ENCODE measurements at places on chromosomes 7 and 10.

DNA sequence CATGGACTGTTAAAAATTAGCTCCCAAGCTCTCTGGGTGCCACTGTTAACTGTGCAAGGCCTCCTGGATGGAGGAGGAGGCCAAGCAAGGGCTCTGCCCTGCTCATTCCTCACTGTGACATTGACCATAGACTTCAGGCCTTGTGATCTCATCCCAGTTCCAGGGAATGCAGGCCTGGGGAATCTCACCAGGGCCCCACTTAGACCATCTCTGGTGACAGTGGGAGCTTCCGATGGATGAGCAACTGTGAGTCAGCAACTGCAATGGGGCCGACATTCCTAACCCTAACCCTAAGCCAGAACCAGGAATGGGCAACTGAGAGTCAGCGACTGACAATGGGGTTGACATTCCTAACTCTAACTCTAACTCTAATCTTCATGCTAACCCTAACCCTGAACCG, 50.4 kb upstream of the MSMB start:
- DNase-seq, result no peak

DNA sequence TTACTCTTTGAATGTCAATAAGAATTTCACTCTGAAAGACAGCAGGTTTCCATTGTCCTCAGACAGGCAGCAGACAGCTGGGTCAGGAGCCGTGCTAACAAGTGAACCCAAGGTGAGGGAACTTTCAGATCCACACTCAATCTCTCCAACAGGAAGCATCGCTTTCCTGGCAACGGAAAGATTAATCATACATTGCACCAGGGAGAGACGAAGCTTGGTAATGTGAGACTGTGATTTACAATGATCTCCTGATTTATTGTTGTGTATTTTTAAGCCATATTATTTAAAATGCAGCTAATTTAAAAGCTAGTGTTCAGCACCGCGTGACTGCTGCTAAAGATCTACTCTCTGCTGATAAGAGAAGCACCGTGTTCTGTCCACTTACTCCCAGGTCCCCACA, 17.5 kb upstream of the NOM1 start:
- no peak for DNase-seq

GRCh38 chr7:80387634-80388193, 124.2 kb downstream of the GNAT3 start:
- DNase-seq, result no peak

DNA sequence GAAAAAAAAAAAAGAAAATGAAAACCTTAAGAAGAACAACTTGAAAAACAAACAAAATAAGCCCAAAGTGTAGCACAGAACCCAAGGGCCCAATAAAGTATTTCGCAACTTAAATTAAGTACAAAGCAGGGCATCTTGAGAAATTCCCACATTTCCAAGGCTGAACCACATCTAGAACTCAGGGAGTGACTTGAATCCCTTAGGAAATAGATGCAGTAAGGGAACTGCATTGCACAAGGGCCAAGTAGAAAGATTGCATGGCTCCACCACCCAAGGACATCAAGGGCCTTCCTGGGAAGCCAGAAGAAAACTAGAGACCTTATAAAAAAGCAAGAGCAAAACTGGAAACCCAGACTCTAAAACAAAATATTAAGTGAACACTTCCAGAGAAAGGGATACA, 352.7 kb downstream of the CXCL12 start:
- no peak for DNase-seq

DNA sequence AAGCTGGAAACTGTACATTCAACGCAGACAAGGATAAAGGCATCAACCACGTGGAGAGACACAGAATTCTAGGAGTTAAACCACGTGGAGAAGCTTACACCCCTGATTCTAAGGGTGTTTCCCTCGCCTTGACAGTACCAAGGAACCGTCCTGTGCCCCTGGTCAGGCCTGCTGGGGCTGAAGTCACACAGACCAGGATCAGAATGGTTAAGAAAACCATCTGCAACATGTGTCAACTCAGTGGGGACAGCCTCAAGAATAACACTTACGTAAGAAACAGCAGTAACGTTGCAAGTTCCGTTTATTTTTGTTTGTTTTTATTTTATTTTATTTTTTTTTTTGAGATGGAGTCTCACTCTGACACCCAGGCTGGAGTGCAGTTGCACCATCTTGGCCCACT, 55.6 kb downstream of the CHST15 start:
- no peak for DNase-seq

DNA sequence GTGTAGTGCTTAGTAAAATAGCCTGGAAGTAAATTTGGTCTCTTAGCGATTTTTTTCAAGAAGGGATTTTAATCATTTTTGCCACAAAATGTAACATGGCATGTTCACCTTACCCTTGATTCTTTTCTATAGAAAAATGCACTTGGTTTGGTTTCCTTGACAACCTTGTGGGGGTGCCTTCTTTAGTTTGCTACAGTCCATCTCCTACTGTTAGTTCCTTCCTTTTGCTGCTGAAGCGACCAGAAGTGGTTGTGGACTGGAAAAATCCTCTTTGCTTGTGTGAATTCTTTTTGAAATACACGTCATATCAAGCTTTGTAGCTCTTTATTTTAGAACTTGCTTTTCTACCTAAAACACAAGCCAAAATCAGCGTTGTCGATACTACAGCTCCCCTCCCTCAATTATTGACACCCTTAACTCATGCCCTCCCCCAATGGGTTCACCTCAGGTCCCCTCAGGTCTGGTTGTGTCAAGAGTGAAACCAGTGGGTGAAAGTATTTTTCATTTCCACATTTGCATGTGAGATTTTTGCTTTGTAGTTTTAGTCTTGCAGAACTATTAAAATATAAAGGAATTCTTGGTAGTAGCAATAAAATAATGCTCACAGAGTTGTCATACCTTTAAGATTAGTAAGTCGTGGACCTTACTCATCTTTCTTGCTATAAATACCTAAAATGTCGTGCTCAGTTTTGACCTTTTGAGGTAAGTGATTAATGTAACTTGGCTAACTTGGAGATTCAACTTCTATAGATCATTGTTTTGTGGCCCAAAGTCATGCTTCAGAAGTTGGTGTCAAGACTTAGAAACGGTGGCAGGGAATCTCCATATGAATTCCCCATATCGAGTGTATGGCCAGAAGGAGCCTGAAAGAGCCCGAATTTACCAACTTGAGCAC, 1.5 kb downstream of the ACTR3B start:
- no peak for DNase-seq

GRCh38 chr10:11242443-11243387, 225.0 kb downstream of the CELF2 start:
- DNase-seq, result no peak

GRCh38 chr7:118110178-118110925, 73.6 kb upstream of the LSM8 start:
- DNase-seq, result no peak

- no peak for DNase-seq
These were observed 59.5 kb downstream of the AGK start for GRCh38 chr7:141610671-141611070.

DNA sequence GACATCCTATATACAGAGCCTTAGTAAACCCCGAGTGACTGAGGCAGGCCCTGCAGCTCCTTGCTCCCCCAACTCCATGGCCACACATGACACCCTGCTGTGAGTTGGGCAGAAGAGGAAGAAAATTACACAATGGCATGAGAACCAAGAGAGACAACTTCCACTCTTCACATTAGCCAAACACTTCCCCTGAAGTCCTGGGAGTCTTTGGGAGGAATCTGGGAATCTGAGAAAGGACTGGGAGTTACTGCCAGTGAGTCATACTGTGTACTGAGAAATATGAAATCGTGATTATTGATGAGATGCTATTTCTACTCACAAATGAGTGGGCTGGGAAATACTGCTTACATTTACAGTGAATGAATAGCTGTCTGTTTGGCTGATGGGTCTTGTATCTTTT, 116.6 kb downstream of the SPAG6 start:
- DNase-seq, result no peak

GRCh38 chr7:105816954-105817615, 59.3 kb downstream of the ATXN7L1 start:
- DNase-seq, result no peak

- no peak for DNase-seq
These were observed at the start of gene WDFY4 for GRCh38 chr10:48684792-48685623. Gene WDFY4 (plus strand): TSS chr10:48684873. CDS start chr10:48709733, 24,860 bp downstream.

- DNase-seq, result no peak
These were observed 569.4 kb downstream of the PTPRN2 start for GRCh38 chr7:158018098-158018762.

DNA sequence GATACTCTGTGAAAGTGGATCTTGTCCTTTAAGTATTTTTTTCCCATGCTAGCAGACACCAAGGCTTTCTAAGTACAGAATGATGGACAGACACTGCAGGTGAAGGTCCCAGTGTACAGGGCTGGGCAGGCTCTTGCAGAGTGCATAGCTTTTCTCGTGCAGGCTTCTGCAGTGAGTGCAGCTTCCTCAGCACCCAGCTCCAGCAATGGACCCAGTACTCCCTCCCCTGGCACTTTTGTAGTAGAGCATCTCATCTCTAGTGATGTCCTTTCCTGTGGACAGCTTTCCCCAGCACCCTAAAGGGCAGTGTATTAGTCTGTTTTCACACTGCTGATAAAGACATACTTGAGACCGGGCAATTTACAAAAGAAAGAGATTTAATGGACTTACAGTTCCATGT, 104.3 kb downstream of the CUL2 start:
- DNase-seq, result no peak

DNA sequence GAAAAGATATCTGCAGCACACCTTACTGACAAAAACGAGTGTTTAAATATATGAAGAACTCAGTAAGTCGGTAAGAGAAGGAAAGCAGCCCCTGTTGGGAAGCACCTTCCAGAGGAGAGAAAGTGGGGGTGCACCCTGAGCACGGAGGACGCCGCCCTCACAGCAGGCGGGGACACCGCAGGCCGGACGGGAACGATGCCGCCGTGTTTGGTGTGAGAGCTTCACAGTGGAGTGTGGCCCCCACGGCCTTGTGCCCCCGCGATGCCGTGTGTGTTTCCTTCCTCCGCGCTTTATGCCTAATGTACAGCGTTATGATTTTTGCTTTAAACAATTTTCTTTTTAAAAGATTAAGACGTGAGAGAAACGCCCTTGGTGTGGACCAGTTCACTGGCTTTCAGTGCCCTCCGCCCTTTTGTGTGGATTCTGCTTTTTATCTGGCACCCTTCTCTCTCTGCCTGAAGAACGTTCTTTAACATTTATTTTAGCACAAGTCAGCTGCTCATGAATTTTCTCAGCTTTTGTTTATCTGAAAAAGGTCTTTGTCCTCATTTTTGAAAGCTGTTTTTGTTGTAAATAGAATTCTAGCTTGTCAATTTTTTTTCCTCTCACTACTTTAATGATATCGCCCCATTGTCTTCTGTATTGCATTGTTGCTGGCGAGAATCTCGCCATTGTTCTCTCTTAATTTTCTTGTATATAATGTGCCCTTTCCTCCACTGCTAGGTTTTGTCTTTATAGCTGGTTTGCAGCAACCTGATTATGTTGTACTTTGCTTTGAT, 110.7 kb downstream of the INPP5A start:
- no peak for DNase-seq

DNA sequence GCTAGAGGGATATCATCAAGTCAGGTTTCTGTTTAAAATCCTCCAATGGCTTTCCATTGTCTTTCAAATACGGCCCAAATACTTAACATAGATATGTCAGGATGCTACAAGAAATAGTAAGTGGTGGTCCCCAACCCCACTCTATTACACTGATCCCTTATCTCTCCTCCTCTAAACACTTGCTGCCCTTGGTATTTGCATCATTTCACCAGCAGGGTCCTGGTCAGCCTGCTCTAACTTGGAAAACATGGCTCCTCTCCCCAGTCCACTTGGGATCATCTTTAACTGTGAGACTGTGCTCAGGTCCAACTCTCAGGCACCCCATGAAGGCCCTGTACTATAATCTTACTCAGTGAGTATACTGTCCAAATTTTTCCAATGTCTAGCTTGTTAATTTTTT, 53.8 kb upstream of the GSAP start:
- DNase-seq, result no peak

- DNase-seq, result no peak
These were observed 184.9 kb downstream of the BAMBI start for GRCh38 chr10:28862219-28862618.

- DNase-seq, result no peak
These were observed 110.4 kb downstream of the CAMK1D start for GRCh38 chr10:12459762-12460161.

GRCh38 chr10:78754269-78755062, 314.3 kb upstream of the ZMIZ1 start:
- no peak for DNase-seq

GRCh38 chr10:110915035-110915434, 3.9 kb downstream of the BBIP1 start:
- DNase-seq, result no peak

DNA sequence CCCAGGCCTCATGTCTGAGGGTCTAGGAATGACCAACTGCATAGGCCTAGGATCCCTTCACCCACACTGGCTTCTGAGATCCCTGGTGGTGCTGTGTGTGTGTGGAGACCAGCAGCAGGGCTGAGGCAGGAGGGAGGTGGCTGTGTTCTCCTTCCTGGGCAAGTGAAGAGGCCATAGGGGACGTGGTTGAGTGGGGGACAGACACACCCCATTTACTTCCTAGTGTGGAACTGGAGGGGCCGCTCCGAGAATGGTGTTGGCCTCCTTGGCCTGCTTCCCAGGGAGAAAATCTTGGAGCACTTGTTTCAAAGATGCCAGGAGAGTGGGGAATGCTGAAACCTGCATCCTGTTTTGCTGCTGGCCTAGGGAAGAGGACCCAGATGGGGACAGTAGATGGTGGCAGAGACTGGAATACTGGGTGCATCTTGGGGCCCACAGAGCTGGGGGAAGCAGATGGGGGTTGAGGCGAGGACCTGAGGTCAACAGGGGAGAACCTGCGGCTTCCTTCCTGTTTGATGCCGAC, 19.1 kb downstream of the UBTD1 start:
- DNase-seq, result no peak

- no peak for DNase-seq
These were observed 31.5 kb downstream of the PHF14 start for GRCh38 chr7:11005202-11005601.

- no peak for DNase-seq
These were observed 13.6 kb downstream of the ENTPD7 start for GRCh38 chr10:99672884-99673283.

DNA sequence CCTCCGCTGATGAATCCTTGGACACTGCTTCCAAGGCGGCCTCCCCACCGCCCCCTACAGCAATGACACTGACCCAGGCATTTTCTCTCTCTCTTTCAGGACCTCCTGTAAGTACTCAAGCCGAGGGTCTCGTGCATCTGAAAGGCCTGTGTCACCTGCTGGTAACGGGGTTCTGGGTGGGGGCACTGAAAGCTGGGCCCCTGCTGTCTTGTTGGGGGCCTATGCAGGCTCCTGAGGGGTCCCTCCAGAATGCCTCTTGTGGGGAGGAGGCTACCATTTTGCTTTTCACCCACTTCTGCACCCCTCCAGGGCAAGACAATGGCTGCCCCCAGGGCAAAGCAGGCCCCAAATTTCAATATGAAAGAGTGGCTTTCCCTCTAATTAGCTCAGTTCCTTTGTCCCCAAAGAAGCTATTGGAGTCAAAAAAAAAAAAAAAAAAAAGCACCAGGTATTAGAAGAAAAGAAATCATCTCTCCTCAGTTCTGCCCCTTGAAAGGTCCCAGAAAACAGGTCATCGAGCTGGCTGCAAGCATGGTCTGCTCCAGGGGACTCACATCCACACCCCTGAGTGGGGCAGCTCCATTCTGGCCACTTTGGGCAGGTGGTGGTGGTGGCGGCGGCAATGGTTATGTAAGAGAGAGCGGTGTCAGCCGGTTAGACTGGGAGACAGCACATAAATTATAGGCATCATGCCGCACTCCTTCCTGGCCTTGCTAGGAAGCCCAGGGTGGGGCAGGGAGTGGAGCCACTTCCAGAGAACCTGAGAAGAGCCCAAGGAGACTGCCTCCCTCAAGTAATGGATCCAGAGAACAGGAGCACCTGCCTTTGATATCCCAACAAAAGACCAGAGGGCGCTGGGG, 66.2 kb downstream of the COL13A1 start:
- DNase-seq, result no peak

GRCh38 chr7:8089036-8089780, 120.6 kb downstream of the GLCCI1 start:
- no peak for DNase-seq

Data from cortex of kidney (tissue), 1 donor.